ENCODE measurements at places on chromosomes 2 and 18. TPM values are rescaled to one million over a fixed set of nuclear protein-coding genes. Genes with fewer than 3 reads are reported as not detected.

The UPP2 gene
- total RNA-seq = not detected

The MPP4 gene
- total RNA-seq = 1.3 TPM

The TTC39C gene
- 29.7 TPM for total RNA-seq

The CACNB4 gene
- total RNA-seq = 0.20 TPM

The DNER gene
- 111 TPM for total RNA-seq

The DAW1 gene
- 99.2 TPM for total RNA-seq

The L3MBTL4 gene
- total RNA-seq = 1.2 TPM

The HOXD10 gene
- not detected for total RNA-seq

The SLC23A3 gene
- 1.7 TPM for total RNA-seq

The TRIM54 gene
- not detected for total RNA-seq

The ARMC9 gene
- total RNA-seq = 8.9 TPM

The ANKRD29 gene
- total RNA-seq = 7.4 TPM

The LRP2 gene
- total RNA-seq = 0.20 TPM

The ACKR3 gene
- 0.35 TPM for total RNA-seq

The FBXO11 gene
- 28.1 TPM for total RNA-seq

The LTBP1 gene
- 1.6 TPM for total RNA-seq

The DSG1 gene
- not detected for total RNA-seq

The MRPS5 gene
- total RNA-seq = 119 TPM

The TMEM247 gene
- total RNA-seq = not detected

The GALNT3 gene
- 1.1 TPM for total RNA-seq

The TCF7L1 gene
- total RNA-seq = not detected

The PLGLB2 gene
- total RNA-seq = 0.47 TPM

The TFCP2L1 gene
- 0.09 TPM for total RNA-seq

The CTAGE1 gene
- total RNA-seq = not detected

The PFN4 gene
- 1.6 TPM for total RNA-seq

The HOXD8 gene
- total RNA-seq = 13.9 TPM

The FKBP7 gene
- 13.0 TPM for total RNA-seq

The TXNL1 gene
- 73.2 TPM for total RNA-seq

The GLI2 gene
- 7.9 TPM for total RNA-seq

The ALPP gene
- not detected for total RNA-seq

The SLC39A6 gene
- 64.7 TPM for total RNA-seq

The DPP10 gene
- total RNA-seq = 53.0 TPM
